Stimulated activated CD4-positive, alpha-beta T cell treated with anti-CD3 and anti-CD28 coated beads, Interleukin-12 subunit alpha, Interleukin-12 subunit beta, amount 100 ng/mL, for 4 hours (primary cell): ENCODE measurements at places on chromosomes 13 and 19.

GRCh38 chr19:34256835-34257558 lies 2.6 kb downstream of the GARRE1 start:
- no peak for DNase-seq

GRCh38 chr13:97302611-97303010 lies 80.5 kb downstream of the MBNL2 start:
- DNase-seq: no peak

GRCh38 chr13:32059511-32059984 lies 28.0 kb downstream of the FRY start:
- DNase-seq: no peak

DNA sequence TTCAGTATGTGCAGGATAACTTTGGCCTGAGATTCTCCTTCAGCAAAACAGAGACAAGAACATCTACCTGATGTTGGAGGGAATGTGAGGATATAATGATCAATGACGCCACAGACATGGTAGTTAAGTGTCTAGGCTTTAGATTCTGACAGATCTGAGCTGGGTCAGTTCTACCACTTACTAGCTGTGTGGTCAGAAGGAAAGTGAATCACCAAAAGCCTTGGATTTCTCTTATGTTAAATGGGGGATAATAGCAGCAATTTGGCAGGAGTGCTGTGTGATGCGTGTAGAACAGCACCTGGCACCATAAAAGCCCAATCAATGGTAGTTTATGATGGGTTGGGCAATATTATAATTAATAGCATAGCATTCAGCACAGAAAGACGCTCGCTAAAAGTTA lies 41.7 kb downstream of the RXFP2 start:
- no peak for DNase-seq

- DNase-seq: no peak
Observed at GRCh38 chr13:89115307-89115706, 1444.1 kb downstream of the SLITRK5 start.

- DNase-seq: peak; percentile 28
Observed at GRCh38 chr19:34145741-34146202, 26.5 kb upstream of the LSM14A start.

DNA sequence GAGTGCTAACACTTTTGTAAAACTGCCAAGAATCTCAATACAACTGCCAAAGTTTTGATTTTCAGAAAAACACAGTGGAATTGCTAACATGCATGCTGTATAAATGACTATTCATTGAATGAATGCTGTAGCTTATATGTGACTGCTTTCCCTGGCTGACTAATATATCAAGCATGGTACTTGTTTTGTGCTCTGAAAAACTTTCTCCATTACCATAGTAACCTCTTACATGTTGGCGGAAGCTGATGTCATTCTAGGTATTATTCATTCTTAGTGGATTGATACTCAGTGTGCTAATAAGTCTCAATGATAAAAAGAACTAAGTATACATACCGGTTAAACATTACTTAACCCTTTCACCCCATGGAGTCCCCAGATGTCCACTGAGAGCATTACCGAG lies 166.1 kb upstream of the MYO16 start:
- no peak for DNase-seq

GRCh38 chr19:903266-903797 lies 9.7 kb downstream of the R3HDM4 start:
- DNase-seq: no peak

- no peak for DNase-seq
Observed at GRCh38 chr13:56718791-56719190, 421.9 kb upstream of the PRR20A start.
